ENCODE measurements at places on chromosomes 2 and 18. TPM values are rescaled to one million over a fixed set of nuclear protein-coding genes. Genes with fewer than 3 reads are reported as not detected.

- DNase-seq = no peak
These were observed 178.5 kb downstream of the ACTR3 start for GRCh38 chr2:114068438-114068837.

DNA sequence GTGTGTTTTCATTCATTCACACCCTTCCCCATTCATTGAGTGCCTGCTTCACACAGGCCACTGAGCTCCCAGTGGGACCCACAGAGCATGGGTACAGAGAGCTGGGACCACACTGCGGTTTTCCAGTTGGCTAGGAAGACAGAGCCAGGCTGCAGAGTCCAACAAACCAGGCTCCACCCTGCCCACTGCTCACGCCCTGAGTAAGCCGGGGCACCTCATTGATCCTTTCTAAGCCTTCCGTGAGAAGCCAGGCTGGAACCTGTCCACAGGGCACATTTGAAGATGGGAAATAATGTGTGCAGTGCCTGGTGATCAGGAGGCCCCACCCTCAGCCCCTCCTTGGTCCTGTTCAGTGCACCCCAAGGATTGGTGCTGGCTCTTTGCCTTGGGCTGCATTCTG is 13.5 kb downstream of the KCNIP3 start:
- no peak for DNase-seq

- DNase-seq = no peak
These were observed 71.0 kb downstream of the PDE1A start for GRCh38 chr2:182355815-182356214.

The ANKAR gene
- total RNA-seq = 9.5 TPM

The KIF1A gene
- total RNA-seq = 0.60 TPM
